Activated T-helper 1 cell treated with Interleukin-2 at 50 U/mL for 16 hours (primary cell): ENCODE measurements at places on chromosomes 3 and 15.

GRCh38 chr3:86228101-86228500 is 762.8 kb downstream of the VGLL3 start:
- no peak for DNase-seq

- no peak for DNase-seq
Observed at GRCh38 chr3:129961141-129961541, 13.4 kb upstream of the TRH start.

DNA sequence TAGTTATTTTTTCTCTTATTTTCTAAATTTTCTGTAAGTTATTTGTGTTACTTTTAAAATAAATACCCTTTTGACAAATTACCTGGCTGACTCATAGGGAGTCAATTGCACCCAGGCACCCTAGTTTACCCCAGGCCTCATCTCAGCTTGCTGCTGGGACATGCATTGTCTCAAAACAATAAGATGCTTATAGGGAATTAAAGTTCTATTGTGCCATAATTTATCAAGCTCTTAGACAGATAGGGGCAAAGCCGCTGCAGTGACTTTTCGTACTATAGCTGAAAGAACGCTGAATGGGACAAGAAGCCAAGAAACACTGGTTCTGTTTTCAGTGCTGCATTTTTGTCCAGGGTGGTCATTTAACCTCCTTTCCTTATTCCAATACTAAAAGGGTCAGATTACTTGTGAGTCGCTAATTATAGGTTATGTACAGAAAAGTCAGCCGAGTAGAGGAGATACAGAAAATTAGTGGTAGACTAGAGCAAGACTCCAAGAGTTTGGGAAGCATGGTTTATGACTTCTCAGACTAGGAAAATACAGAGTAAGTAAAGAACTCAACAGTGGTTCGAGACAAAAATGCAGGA is 50.3 kb downstream of the EXD1 start:
- no peak for DNase-seq

DNA sequence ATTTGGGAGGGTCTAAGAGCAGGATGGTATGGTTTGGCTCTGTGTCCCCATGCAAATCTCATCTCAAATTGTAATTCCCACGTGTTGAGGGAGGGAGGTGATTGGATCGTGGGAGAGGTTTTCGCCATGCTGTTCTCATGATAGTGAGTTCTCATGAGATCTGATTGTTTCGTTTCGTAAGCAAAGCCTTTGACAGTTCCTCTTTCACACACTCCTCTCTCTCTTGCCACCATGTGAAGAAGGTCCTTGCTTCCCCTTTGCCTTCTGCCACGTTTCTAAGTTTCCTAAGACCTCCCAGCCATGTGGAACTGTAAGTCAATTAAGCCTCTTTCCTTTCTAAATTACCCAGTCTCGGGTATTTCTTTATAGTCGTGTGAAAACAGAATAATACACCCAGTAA is 553.7 kb downstream of the TAFA4 start:
- no peak for DNase-seq

DNA sequence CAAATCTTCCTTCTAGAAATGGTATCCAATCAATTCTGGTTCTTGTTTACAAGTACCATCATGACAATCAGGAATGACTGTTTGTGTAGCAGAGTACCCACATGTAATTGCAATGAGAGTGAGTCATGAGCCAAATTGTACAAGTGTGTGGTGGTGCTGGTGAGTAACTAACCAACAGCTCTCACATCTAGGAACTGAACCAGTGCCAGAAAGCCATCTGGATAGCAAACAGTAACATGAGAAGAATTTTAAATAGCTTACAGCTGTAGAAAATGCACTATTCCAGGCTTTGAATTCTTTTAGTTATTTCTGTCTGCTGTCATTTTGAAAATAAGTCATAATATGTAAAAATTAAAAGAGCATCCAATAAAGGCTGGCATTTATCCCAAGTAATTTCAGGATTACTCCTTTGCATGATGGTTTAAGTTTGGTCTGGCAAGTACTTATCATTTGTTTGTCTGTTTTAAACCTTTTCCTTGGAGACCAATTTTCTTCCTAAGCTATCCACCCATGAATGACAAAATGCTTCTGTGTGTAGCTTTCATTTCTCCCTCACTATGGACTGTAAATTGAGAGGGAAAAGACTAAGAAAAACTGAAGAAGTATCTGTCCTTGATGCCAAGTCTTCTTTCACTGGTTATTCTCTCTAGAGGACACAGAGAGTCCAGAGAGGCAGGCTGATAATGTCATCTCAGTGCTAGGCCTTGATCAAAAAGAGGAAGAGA is 60.0 kb downstream of the PIK3CB start:
- no peak for DNase-seq

- peak; percentile 42 for DNase-seq
Observed at GRCh38 chr3:49602877-49603411, 48.7 kb downstream of the BSN start.

- no peak for DNase-seq
Observed at GRCh38 chr3:57972531-57973111, 35.6 kb upstream of the FLNB start.

DNA sequence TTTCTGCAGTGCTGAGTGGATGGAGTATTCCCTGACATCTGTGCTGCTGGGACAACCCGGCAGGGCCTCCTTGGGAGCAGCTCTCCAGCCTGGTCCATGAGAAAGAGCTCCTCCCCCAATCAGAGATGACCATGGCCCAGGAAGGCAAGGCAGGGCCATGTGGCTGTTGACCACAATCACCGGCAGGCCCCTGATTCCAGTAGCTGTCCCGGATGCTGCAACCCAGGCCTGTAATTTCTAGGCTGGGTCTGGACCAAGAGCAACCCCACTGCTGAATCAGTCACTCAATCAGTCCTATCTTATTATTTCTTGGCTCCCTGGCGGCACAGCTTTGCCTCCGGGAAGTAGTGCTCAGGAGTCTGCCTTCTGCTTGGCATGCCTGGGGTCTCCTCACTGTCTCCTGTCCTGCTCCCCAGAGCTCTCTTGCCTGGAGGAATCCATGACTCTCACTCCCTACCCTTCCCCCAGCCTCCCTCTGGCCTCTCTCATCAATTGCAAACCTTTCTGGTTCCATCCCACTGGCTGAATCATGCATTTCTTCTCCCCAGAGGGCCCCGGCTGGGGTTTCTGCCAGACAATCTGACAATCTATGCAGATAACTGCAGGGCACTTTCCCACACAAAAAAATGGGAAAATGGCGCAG is 32.6 kb upstream of the ITGA11 start:
- DNase-seq = no peak

DNA sequence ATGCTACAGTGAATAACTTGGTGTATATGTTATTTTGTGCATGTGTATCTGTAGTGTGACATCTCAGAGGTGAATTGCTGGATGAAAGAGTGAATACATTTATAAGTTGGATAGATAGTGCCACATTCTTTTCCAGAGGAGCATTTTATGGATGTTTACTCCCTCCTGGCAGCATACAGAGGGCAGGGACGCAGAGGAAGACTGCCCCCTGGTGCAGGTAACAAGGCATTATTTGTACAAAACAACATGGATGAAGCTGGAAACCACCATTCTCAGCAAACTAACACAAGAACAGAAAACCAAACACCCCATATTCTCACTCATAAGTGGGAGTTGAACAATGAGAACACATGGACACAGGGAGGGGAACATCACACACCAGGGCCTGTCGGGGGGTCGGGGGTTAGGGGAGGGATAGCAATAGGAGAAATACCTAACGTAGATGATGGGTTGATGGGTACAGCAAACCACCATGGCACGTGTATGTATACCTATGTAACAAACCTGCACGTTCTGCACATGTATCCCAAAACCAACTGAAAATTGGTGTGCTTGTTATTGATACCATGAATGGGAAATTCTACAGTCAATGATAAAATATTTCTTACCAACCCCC is 57.9 kb upstream of the CTXND1 start:
- DNase-seq = no peak

- no peak for DNase-seq
Observed at GRCh38 chr15:70327856-70328678, 230.3 kb upstream of the TLE3 start.

GRCh38 chr15:80576519-80577090 is 118.5 kb upstream of the ABHD17C start:
- DNase-seq = no peak

DNA sequence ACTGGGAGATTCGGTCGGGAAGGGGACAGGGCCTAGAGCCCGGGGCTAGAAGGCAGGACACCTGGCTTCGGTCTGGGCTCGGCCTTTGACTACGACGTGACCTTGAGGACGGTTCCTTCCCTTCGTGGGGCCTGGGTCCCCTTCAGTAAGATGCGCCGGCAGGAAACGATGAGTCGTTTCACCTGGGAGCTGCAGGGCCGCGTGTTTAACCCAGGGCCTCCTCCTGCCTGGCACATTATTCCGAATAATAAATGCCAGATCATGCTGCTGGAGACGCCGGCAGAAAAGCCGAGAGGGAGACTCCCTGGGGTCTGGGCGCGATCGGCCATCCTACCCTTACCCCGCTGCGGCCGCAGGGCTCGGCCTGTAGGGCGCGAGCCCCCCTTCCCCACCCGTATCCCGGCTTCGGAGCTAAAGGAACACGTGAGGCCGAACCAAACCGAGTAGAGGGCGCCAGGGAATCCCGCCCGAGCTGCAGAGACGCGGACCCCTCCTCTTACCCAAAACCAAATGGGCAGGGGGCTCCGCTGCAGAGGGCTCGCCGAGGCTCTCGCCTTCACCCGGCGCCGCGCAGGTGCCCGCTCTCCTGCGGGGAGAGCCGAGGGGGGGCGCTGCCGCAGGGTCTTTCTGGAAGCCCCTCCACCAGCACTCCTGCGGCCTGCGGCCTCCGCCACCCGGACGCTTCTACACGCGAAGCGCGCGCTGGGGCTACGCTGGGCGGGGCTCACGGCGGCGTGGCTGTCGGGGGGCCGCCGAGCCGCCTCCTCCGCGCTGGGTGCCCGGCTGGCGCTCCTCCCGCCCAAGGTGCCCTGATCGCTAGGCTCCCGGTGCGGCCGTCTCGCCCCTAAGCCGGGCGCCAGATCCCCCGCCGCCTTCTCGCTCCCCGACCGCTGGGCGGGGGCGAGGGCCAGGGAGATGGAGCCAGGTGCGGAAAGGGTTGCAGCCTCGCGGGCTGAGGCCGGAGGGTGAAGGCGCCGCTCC is at the start of gene BDH1:
Gene BDH1, minus strand, starts transcription at position 688 of the 981 bp plus-strand sequence. CDS start 9,525 bp downstream, outside the sequence.
- DNase-seq = peak; percentile 45

DNA sequence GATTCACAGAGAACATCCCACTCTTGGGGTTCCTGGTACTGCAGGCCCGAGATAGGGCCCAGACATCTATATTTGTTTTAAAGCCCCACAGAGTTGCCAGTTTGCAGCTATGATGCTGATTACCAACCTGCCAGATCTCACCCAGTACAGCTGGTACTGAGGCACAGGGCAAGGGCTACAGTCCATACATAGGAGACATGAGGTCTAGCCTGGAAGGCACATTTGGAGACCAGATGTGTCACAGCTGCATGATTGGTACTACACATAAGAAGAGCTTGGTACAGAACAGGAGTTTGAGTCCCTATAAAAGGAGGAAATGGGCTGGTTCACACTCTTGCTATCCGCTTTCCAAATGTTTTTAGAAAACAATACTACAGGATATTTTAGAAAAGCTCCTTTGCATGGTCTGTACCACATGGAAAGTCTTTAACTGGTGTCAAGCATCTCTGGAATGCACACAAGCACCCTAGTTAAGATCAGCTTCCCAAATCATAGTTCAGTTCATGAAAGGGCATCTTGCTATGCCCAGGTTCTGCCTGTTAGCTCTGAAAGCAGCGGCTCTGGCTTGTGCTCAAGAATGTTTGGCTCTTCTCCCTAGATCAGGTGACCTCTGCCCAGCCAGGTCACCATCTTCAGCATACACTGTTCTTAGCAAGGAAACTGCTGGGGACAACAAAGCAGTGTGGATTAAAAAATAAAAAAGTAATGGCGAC is 20.6 kb downstream of the MTMR14 start:
- no peak for DNase-seq
